ENCODE measurements at places on chromosomes 3 and 15.

- no peak for DNase-seq
Measured at GRCh38 chr3:25372167-25372566, 55.9 kb upstream of the RARB start.

DNA sequence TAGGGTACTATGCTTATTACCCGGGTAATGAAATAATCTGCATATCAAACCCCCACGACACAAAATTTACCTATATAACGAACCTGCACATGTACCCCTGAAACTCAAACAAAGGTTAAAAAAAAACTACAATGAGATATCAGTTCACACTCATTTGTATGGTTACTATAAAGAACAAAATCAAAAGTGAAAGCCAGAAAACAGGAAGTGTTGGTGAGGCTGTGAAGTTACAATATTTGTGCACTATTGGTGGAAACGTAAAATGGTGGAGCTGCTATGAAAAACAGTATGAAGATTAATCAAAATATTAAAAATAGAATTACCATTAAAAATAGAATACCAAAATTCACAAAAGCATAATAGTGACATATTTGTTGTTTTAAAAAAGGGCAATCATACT lies 128.9 kb downstream of the ZIC1 start:
- DNase-seq, result no peak

- DNase-seq, result no peak
Measured at GRCh38 chr3:100776746-100777145, 67.5 kb downstream of the TFG start.

GRCh38 chr15:71678191-71678590 lies 132.2 kb upstream of the NR2E3 start:
- no peak for DNase-seq

- no peak for DNase-seq
Measured at GRCh38 chr15:89808160-89808870, 6.3 kb downstream of the ANPEP start.

DNA sequence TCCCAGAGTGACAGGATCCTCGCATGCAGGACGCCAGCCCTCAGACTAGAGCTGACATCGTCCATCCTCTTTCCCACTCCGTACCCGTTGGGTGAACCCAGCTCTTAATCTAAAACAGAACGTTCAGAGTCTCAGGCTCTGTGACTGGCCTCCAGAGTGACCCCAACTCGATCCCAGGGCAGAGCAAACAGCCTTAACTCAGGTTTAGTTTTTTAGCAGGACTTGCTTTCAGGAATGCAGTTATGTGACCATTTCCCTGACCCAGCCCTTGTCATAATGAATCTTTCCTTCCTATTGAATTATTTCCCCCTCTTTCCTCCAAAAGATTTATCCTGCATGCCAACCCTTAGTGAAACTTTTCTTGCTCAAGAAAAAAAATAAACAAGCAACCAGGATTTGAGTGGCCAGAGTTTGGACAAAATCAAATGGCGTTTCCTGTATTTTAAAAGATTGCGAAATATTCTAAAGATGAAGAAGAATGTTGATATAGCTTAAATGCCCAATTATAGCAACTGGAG lies 47.8 kb upstream of the RARB start:
- DNase-seq, result no peak

Measured in DMS153 (cell line).